ENCODE measurements at places on chromosomes 4 and X. TPM values are rescaled to one million over a fixed set of nuclear protein-coding genes. Genes with fewer than 3 reads are reported as not detected.

SOWAHD gene
- total RNA-seq = 0.72 TPM

GABRA4 gene
- not detected for total RNA-seq

NWD2 gene
- total RNA-seq = 15.0 TPM

TNMD gene
- 3.0 TPM for total RNA-seq

CHRNA9 gene
- total RNA-seq = not detected

CRLF2 gene
- 1.0 TPM for total RNA-seq

XAGE1A gene
- not detected for total RNA-seq

DNA sequence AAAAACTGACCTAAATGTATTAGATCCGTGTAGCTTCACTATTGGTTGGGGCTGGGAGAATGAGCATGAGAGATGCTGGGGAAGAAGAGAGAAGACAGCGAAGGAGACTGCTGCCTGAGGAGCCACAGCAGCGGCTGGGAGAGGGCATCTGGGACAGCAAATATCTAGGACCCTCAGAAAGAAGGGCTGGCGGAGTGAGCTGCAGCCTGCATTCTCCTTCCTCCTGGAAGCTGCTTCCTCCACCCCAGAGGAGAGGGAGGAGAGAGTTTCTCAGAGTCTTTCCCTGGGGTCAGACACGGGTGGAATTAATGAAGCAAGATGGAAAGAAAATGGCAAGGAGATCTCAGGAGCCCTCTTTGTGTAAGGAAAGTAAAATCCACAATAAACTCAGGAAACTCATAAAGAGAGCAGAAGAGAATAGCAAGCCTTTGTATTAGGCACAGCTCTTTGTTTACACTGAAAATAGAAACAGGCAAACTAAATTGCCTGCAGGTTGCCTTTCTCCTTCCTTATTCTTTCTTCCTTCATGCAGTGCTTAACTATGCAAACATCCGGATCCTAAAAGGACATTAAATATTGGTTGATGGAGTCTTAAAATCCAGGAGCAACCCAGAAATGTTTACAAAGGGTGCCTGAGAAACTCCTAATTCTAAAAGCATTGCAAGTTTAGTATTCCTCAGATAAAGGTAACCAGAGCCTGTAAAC is 130.3 kb upstream of the GALNT7 start:
- DNase-seq = no peak

DNA sequence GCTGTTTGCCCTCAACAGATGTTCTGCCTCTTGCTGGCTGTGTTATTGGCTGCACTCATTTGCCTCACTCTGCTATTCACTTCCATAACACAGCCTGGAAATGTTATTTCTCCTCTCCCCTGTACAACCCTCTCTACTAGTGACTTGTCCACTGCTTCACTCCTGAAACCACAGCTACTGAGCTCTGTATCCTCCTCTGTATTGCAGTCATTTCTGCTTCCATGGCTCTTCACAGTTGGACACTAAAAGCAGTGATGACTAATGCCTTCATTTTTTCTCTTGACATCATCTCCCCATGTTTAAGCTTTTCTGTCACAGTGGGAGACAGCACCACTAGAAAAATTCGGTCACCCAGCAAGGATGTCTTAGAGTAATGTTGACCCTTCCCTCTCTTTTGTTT is 123.0 kb upstream of the PPP1R2C start:
- no peak for DNase-seq

DNA sequence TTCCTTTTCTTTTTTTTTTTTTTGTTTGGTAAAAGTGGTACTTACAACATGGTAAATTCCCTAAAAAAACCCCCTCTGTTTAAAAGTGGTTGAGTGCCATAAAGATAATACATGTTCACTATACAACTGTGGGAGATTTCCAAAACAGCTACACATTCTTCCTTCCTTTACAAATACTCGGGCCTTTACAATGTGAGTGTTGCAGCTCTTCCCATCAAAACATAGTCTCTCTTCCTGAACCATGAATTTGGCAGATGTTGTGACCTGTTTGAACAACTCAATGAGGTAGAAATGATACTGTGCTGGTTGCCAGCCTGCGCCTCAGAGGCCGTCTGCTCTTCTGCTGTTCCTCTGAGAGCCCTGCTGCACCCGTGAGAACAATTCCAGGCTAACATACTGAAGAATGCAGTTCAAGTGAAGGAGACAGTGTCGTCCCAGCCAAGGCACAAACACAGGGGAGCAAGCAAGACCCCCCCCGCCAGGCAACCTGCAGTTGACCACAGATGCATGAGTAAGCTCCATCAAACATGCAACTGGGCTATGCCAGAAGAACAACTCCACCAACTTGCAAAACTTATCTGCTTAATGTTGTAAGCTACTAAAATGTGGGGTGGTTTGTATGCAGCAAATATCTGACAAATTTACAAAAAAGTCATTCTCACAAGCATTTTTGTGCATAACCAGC is 645.0 kb downstream of the PCDH7 start:
- no peak for DNase-seq

- DNase-seq = no peak
Observed at GRCh38 chrX:13816643-13817627, at the start of gene GPM6B. GPM6B (minus strand) TSS chrX:13817093; CDS start chrX:13816904, 189 bp downstream.

DNA sequence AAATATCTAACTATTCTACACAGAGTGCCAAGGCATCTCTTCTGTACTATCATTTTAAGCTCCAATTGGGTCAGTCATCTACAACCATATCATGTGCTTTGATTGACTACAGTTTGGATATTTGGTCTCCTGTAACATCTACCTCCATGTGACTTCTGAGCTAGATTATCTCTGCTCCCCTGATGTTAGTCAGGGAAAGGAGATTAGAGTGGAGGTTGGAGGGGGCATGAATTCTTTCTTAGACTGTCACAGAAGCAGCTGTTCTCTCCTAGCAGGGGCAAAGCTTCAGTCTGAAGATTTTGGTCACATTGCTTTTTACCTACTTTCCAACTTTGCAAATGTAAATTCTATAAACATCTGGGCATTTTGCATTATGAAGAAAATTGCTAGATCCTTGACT is 62.6 kb upstream of the C4orf54 start:
- no peak for DNase-seq

GRCh38 chr4:78386679-78387078 is 164.9 kb upstream of the ANXA3 start:
- no peak for DNase-seq

DNA sequence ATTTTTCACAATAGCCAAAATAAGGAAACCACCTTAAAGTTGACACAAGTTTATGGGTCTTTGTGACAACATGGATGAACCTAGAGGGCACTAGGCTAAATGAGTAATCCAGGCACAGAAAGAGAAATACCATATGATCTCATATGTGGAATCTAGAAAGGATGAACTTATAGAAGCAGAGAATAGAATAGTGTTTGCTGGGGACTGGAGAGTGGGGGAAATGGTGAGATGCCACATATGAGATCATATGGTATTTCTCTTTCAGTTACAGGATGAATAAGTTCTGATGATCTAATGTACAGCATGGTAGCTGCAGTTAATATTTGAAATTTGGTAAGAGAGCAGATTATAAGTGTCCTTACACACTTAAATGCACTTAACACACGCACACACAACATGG is 35.9 kb downstream of the F8A2 start:
- DNase-seq = no peak

GRCh38 chr4:40722576-40723161 is 27.1 kb upstream of the NSUN7 start:
- DNase-seq = no peak

DNA sequence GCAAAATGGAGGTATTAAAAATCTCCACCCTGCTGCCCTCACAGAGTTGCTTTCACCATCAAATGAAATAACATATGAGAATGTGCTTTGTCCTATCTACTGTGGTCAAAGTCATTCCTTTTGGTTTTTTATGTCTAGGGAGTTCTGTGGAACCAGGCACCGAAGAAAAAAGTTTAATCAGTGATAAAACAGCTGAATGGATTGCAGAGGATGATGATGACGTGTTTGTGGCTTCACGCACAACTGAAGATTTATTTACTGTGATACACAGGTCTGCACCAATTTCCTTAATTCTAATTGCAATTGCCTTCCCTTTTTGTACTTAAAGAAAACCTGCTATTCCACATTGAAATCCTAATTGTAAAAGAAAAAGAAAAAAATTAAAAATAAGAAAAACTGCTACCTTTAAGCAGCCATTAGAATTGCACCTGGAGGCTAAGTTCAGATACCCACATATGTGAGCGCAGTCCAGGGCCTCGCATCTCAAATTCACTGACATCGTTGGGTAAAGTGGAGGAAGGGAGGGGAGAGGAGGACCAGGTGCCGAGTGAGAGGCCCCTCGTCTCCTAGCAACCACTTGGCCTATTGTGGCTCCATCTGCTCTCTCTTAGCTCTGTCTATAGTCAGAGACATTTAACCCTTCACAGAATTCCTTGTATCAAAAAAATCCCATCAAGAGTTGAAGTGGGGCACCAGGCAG is 10.5 kb upstream of the RTL5 start:
- no peak for DNase-seq

DNA sequence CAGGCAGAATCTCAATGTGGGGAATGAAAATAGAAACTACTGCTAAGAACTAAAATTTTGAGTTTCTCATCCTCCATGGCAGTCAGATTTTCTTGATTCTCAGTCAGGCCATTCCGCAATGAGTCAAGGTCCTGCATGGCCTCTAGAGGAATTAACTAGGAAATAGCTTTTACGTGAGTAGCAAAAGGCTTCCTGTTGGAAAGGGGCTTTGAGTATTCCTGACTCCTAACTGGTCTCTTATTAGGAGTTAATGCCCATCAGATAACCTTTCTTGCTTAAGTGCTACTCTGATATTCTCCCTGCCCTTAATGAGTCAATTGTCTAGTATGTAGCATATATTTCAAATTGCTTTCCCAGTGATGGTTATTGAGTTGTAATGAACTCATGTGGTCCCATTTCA is 65.7 kb upstream of the ARHGAP24 start:
- no peak for DNase-seq

- DNase-seq = no peak
Observed at GRCh38 chr4:109383823-109384222, 49.8 kb upstream of the SEC24B start.

GRCh38 chr4:67055319-67055718 is 490.0 kb downstream of the CENPC start:
- DNase-seq = no peak

GRCh38 chr4:127479031-127479622 is 153.6 kb upstream of the INTU start:
- no peak for DNase-seq

GRCh38 chr4:86582410-86582809 is 11.7 kb upstream of the PTPN13 start:
- no peak for DNase-seq

DNA sequence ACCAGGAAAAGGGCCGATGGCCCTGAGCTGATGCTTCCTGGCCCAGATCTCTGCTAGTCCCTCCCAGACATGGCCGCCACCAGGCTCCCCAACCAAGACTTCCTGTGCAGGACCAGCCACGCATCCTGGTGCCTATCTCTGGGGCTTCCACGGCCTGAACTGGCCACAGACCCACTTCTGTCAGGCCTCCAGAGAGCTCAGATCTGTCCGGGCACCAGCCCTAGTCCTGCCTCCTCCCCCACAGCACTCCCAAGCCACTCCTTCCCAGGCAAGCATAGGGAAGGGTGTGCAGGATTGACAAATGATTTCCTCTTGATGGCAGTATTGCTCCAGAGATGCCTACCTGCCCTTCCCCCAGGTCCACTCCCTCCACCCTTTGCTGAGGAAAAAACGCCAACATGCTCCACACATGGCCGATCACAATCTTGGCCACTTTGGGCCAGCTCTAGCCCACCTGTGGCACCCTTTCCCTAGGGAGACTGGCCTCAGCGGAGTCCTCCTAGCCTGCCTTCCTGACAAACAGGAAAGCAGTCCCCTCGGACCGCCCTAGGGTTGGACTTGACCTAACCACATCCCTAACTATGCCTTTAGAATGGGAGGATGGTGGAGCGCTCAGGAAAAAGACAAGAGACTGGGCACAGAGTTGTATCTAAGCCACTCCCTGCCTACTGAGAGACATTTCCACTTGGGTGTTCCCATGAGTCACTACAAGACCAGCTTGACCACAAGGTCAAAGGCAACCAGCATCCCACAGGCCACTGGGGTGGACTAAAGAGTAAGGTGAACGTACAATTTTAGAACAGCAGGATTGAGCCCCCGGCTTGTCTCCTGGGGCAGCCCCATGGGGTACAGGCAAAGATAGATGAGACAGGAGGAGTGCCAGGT is 277.5 kb upstream of the AGTR2 start:
- DNase-seq = peak; percentile 29

DNA sequence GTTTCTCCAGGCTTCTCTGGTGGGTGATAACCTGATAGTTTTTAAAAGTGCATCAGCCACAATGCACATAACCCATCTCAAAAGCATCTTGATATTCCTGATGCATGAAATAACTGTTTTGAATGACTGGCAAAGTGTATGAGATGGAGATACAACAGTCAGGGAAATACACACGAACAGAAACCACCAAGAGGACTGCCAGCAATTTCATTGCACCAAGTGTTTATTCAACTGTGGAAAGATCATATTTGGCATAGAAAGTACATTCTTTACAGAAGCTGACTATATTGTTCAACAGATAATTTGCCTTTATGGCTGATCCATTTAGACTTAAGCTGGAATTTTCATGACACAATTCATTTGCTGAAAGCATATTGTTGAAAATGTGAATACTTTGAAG is 139.5 kb downstream of the SLIT2 start:
- no peak for DNase-seq

GRCh38 chrX:75892749-75893148 is 107.7 kb upstream of the MAGEE2 start:
- DNase-seq = no peak

- no peak for DNase-seq
Observed at GRCh38 chrX:41445781-41446358, 1.3 kb upstream of the NYX start.

GRCh38 chr4:101655857-101656256 is 134.7 kb upstream of the BANK1 start:
- no peak for DNase-seq

- no peak for DNase-seq
Observed at GRCh38 chr4:7486101-7486500, 51.4 kb upstream of the PSAPL1 start.

GRCh38 chrX:125326599-125326998 is 6.9 kb downstream of the TEX13C start:
- no peak for DNase-seq
